Erythroblast (primary cell): ENCODE measurements at places on chromosomes 1 and 21.

- DNase-seq: no peak
These were observed 1.5 kb downstream of the ENSA start for GRCh38 chr1:150627826-150628410.

DNA sequence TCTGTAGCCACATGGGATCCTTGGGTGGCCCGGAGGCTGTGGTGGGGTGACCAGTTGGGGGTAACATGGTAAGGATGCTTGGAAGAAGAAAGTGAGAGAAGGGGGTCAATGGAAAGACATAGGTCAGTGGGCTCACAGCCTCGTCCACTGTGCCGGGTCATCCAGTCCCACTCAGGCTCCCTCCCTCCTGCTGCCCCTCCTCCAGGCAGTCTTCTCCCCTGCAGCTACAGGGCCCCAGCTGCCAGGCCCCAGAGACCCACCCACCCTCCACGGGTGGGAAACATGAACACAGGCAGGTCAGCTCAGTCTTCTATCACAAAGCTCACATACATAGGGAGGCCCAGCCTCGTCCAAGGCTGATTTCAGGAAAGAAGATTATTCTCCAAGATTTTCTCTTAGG, 158.3 kb downstream of the ST6GALNAC5 start:
- DNase-seq: no peak

- no peak for DNase-seq
These were observed 40.4 kb upstream of the ADARB1 start for GRCh38 chr21:45033791-45034555.

- DNase-seq: no peak
These were observed 36.6 kb downstream of the VANGL2 start for GRCh38 chr1:160436966-160437365.

DNA sequence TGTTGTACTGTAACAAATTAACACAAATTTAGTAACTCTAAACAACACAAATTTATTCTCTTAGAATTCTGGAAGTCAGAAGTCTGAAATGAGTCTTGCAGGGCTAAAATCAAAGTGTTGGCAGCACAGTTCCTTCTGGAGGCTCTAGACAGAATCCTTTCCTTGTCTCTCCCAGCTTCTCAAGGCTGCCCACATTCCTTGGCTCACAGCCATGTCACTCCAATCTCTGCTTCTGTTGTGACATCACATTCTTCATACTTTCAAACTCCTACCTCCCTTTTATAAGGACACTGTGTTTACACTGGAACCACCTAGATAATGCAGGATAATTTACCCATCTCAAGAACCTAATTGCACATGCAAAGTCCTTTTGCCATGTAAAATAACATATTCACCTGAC, 225.0 kb upstream of the PRMT6 start:
- DNase-seq: no peak

- DNase-seq: no peak
These were observed 95.0 kb downstream of the RAVER2 start for GRCh38 chr1:64839732-64840405.

- no peak for DNase-seq
These were observed 186.6 kb downstream of the SIPA1L2 start for GRCh38 chr1:232443372-232443771.

DNA sequence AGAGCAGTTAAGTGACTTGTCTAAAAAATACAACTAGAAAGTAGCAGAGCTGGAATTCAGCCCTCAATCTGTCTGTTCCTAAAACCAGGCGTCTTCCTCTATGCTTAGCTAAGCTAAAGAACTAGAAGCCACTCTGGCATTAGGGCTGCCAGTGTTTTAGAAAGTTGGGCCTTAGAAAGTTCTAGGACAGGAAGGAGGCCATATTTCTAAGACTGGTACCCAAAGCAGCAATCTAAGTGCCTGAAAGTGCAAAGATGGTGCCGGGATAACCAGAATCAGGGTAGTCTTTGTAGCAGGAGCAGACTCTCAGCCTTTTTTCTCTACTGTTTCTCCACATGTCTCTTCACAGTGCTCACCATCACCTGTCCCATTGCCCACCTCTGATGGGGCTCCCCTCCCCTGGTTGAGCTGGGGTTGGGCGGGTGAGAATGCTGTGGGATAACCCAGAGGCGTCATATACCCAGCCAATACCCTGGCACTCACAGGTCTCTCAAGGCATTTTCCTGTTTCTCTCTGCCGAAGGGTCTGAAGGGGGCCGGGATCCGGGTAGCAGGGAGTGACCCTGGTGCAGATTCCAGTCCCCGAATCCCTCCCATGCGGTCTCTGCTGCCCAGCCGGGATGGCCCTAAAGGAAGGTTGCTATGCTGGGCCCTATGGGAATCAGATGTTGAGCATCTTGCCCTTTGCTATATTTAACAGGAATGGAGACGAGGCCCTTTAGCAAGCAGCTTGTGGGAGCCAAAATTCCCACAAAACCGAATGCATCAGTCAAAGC, 1.1 kb upstream of the RCSD1 start:
- DNase-seq: peak; percentile 31

- DNase-seq: peak; percentile 16
These were observed 111.2 kb upstream of the JUN start for GRCh38 chr1:58895082-58895481.

- DNase-seq: no peak
These were observed 77.4 kb downstream of the RERE start for GRCh38 chr1:8740034-8740449.

- no peak for DNase-seq
These were observed 312 bp downstream of the ARNT start for GRCh38 chr1:150876119-150876454.

- DNase-seq: no peak
These were observed 61.8 kb upstream of the LAMC2 start for GRCh38 chr1:183124259-183124658.

DNA sequence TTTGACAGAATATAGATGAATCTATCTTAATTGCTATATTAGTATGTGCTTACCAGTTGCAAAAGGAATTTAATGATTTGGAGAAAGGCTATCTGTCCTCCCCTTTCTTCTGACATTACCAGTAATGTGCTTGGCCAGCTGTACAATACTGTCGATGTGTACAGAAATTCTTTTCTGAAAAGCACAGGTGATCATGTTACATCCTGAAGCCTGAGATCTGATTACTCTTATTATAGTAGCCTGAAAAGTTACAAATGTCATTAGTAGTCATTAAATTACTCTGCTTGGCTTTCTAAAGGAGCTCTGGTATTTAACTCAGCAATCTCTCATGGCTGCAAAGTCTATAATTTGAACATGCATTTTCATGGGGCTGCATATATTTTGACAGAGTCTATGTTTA, 209.8 kb downstream of the PTPRC start:
- no peak for DNase-seq

GRCh38 chr1:240031414-240031813, 60.3 kb upstream of the FMN2 start:
- DNase-seq: no peak

GRCh38 chr1:246624091-246624490, 57.8 kb downstream of the CNST start:
- DNase-seq: no peak

DNA sequence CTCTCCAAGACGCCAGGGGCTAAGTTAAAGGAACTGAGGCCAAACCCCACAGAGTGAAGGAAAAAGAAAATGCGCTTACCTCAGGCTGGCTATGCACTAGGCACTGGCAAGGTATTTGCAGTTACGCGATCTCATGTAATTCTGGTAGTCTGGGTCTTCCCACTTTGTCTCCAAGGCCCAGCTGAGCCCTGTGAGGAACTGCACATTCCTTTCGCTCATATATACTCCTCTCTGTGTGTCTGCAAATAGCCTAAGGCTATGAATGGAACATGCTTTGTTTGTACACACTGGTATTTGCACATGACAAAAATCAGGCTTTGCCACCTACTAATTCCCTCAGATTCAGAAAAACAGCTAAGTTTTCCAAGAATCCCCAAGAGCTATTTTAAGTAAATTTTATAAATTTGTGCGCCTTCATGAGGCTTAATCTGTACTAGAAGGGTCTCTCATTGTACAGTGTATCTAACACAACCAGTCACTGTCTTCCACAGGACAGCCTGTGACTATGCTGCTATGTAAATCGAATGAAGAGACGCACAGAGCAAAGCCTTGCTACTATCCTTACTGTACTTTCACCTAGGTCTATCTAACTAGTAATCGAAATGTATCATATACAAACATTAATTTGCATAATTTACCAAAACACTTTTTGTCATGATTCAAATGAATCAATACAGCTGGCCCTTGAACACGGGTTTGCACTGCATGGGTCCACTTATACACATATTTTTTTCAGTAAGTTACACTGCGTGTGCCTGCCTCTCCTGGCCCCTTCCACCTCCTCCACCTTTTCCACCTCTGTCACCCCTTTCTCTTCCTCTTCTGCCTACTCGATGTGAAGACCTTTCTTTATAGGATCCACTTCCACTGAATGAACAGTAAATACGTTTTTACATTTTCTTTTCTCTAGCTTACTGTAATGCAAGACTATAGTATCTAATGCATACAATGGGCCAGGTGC, 87.0 kb downstream of the SIPA1L2 start:
- no peak for DNase-seq

- DNase-seq: no peak
These were observed 10.6 kb downstream of the URB1 start for GRCh38 chr21:32382108-32382644.

GRCh38 chr1:109167001-109167506, 46.7 kb upstream of the SARS1 start:
- no peak for DNase-seq

GRCh38 chr1:241593186-241593585, 47.0 kb downstream of the CHML start:
- no peak for DNase-seq

GRCh38 chr1:46554597-46555381, 3.3 kb upstream of the KNCN start:
- DNase-seq: no peak

DNA sequence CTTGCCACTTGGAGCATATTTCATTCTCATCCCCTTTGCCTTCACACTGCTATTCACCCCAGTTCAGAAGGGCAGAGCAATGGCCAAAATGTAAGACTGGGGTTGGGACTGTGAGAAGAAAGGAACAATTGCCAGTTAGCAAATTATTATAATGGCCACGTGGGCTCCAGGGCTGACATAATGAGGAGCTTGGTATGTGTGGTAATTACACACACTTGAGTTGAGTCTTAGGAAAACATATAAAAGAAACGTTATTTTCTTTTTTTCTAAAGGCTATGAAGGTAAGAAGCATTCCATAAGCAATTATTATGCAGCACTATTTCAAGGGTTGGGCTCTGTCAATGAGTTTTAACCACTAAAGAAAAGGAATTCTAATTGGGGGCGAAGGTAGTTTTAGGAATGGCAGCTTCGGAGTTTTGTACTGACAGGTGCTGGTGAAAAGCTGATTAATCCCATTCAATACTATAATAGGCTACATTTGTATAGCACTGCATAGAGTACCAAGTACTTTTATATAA, 32.5 kb upstream of the BCL10 start:
- no peak for DNase-seq

DNA sequence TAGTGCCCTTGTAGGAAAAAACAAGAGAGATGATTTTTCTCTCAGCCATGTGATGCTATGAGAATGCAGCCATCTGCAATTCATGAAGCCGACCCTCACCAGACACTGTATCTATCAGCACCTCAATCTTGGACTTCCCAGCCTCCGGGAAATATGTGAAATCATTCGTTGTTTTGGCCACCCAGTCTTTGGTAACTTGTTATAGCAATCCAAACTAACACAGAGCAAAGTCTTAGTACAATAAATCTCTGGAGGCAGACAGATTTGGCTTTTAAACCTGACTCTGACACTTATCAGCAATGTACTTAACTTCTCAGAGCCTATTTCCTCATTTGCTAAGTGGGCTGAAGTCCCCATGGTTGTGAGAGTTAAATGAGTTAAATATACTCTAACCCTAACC, 5.1 kb upstream of the MED18 start:
- DNase-seq: no peak

- DNase-seq: no peak
These were observed 23.6 kb upstream of the PSEN2 start for GRCh38 chr1:226846786-226847185.

- DNase-seq: no peak
These were observed 37.5 kb downstream of the CTNNBIP1 start for GRCh38 chr1:9872430-9873165.

DNA sequence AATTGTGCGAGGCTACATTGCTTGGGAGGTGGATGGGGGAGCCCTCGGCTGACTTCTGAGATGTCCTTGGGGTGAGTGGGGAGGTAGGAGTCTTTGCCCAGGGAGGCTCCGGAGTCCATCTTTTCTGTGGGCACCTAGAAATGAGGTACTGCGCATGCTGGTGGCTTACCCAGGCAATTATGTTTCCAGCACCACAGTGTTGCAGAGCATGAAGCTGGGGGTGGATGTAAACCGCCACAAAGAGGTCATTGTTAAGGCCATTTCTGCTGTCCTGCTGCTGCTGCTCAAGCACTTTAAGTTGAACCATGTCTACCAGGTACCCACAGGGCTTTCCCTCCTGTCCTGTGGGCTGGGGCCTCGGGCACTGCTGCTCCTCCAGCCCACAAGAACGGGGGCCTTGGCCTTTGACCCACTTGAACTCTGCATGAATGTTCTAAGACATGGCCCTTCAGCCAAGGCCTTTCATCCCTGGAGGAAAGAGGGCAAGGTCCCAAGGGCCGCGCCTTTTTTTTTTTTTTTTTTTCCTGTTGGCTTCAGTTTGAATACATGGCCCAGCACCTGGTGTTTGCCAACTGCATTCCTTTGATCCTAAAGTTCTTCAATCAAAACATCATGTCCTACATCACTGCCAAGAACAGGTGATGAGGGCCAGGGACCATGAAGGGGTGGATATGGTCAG, 14.6 kb downstream of the STRIP1 start:
- DNase-seq: no peak

DNA sequence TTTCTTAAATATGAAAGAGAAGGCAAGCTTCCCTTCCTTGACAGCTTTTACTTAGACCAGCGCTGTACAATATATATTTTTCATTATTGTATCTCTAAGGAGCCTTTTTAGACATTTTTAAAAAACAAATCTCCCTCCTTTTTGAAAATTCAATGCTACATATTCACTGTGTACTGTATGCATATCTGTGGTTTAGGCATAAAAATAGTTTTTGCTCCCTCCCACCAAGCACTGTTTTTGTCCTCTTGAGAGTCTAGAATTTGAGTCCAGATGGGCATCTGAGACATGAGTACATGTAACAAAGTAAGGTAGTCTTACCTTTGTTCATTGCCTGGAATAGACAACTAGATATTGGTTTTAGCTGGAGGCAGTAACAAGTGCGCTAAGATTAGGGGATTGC, 488.5 kb upstream of the RUNX1 start:
- DNase-seq: no peak

- DNase-seq: no peak
These were observed 132.7 kb downstream of the ACTL8 start for GRCh38 chr1:17887661-17888371.

GRCh38 chr1:48693674-48694320, 82.9 kb downstream of the BEND5 start:
- DNase-seq: no peak

DNA sequence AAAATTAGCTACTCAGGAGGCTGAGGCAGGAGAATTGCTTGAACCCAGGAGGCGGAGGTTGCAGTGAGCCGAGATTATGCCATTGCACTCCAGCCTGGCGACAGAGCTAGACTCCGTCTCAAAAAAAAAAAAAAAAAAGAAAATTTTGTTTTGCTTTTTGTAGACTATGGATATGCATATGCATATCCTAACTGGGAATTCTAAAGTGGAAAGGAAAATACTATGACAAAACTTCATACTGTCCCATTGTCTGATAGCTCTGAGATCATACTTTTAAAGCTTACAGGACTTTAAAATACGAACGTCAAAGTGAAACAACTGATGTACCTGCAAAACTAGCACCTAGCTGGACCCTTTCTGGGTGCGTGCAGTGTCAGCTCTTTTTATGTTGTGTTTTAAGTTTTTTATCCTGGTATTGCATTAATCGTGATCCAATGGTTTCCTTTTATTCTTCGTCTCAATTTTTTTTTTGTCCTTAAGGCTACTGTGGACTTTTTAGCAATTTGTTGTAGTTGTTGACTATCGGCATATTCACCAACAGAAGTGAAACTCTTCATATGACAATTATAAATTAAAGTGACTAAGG, 19.2 kb downstream of the SPRTN start:
- no peak for DNase-seq
